Activated CD8-positive, alpha-beta T cell treated with anti-CD3 and anti-CD28 coated beads, Interleukin-2, amount 10 ng/mL, durations not matched to agents 7 days and 5 days (primary cell): ENCODE measurements at places on chromosomes 13 and 19. TPM values are rescaled to one million over a fixed set of nuclear protein-coding genes. Genes with fewer than 3 reads are reported as not detected.

DNA sequence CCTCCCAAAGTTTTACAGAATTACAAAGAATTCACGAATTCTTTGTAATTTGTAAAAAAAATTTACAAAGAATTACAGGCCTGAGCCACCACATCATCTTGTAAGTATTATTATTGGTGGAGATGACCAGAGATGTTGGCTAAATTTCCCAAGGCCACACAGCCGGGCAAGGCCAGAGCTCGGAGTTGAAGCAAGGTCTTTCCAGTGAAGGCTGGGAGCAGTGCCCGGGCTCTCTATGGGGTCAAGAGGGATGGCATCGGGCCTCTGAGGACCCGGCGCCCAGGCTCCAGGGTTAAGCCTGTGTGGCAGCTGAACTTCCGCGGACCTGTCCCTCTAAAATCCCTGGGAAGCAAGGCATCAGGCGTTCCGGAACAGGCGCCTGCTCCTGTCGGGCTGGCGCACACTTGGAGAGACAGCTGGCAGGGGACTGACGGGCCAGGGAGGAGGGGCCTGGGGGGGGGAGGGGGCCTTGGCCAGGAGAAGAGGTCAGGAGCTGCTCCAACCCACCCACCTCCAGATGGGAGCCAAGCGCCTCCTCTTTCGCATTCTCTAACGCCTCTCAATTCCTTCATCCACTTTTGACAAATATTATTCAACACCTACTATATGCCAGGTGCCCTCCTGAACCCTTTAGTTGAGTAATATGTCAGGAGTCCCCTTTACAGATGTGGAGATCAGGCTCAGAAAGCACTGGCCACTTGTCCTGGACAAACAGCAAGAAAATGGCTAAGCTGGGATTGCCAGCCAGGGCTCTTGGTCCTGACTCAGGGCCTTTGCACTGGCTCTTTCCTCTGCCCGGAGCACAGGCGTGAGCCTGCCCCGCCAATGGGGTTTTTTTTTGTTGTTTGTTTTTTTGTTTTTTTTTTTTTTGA lies 36.8 kb upstream of the SEMA6B start:
- no peak for DNase-seq
- peaks cover 35% of the 10 kb centered on the region for H3K27me3 ChIP-seq
- no peak overlapping the region for H3K27ac ChIP-seq
- H3K4me1 ChIP-seq: peaks cover 7% of the 10 kb centered on the region
- no peak overlapping the region for H3K4me3 ChIP-seq

DNA sequence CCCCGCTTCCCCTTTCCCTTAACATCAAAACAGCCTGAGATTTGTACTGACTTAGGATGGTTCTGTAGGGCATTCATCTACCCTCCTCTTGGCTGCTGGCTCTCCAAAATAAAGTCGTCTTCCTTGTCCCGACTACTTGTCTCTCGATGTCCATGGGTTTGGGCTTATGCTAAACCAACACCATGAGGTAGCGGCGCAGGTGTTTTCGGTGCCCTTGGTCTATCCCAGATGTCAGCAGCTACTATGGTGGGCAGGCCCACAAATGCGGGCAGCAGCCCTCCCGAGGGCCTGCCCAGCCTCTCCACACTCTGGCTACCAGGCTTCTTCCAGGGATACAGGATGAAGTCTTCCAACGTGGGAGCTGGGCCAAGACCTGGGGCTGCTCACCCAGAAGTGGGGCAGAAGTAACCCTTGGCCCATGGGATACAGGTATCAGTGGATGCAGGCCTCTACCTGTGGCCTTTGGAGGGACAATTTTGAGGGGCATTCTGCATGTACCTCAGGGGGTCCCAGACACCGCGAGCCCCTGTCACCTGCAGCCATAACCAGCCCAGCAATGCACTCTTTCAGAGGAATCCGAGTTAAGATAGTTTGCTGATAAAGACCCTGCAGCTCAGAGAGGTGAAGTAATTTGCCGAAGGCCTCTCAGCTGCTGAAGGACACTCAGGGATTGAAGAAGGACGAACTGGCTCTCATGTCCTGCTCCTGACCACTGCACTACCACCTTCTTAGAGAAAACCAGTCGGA lies 47.8 kb upstream of the VSTM2B start:
- no peaks in the 10 kb centered on the region for H3K4me1 ChIP-seq
- no peak overlapping the region for H3K27ac ChIP-seq
- no peak overlapping the region for H3K4me3 ChIP-seq

DNA sequence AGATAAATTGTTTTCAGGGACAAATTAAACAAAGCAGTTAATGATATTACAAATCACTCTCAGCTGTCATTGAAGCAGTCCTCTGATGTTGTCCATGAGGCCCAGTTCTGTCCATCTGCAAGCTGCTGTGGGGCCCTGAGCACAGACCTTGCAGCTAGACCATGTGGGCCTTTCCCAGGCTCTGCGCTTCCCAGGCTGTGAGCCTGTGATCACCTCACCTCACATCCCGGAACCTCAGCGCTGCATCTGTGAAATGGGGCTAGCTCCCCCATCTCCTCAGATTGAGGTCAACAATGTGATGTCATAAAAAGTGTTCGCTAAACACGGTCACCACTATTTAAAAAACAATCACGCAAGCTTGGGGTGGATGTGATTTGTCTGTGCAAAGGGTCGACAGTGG lies 51.9 kb upstream of the UQCRFS1 start:
- DNase-seq: no peak
- no peak overlapping the region for H3K27ac ChIP-seq
- no peaks in the 10 kb centered on the region for H3K4me1 ChIP-seq
- no peak overlapping the region for H3K4me3 ChIP-seq
- H3K27me3 ChIP-seq: peaks cover 7% of the 10 kb centered on the region
- H3K36me3 ChIP-seq: no peaks in the 10 kb centered on the region

- H3K27ac ChIP-seq: no peak overlapping the region
- H3K36me3 ChIP-seq: no peaks in the 10 kb centered on the region
Observed at GRCh38 chr19:5296457-5297271, 43.9 kb downstream of the PTPRS start.

DNA sequence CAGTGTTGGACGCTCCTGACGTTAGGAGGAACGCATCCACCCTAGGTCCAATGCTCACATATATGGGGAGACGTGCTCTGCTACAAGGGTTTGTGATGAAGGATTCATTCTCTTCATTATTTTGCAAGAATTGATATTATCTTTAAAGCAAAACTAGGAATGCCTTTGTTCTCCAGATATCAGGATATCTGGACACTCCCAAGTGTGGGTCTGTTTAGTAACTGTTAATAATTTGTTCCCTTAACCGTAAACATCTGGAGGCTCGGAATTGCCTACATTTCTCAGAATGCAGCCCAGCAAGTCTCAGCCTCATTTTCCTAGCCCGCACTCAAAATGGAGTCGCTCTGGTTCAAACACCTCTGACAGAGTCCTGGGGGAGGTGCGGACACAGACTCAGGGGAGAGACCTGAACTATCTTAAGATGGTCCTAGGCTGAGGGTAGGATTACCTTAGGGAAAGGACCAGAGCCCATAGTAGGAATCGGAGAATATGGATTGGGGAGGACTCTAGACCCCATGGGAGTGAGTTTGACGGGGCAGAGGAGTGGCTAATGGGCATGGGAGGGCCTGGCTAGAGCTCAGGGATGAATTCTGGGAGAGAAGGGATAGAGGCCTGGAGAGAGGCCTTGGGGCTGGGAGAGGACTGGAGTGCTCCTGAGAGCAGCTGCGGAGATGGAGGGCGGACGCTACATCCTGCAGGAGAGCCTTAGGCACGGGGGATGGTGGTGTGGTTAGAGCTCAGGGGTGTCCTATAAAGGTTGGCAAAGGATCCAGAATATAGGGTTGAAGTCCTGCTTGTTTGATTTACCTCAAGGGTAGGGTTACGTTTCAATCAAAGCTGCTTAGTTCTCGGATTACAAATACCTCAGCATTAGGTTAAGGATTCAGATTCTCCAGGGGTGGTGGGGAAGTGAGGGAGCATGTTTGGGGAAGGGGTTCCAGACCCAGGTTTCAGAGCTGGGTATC lies 43.2 kb downstream of the ZNF331 start:
- no peak overlapping the region for H3K4me3 ChIP-seq
- H3K4me1 ChIP-seq: no peaks in the 10 kb centered on the region
- H3K36me3 ChIP-seq: peaks cover 41% of the 10 kb centered on the region

DNA sequence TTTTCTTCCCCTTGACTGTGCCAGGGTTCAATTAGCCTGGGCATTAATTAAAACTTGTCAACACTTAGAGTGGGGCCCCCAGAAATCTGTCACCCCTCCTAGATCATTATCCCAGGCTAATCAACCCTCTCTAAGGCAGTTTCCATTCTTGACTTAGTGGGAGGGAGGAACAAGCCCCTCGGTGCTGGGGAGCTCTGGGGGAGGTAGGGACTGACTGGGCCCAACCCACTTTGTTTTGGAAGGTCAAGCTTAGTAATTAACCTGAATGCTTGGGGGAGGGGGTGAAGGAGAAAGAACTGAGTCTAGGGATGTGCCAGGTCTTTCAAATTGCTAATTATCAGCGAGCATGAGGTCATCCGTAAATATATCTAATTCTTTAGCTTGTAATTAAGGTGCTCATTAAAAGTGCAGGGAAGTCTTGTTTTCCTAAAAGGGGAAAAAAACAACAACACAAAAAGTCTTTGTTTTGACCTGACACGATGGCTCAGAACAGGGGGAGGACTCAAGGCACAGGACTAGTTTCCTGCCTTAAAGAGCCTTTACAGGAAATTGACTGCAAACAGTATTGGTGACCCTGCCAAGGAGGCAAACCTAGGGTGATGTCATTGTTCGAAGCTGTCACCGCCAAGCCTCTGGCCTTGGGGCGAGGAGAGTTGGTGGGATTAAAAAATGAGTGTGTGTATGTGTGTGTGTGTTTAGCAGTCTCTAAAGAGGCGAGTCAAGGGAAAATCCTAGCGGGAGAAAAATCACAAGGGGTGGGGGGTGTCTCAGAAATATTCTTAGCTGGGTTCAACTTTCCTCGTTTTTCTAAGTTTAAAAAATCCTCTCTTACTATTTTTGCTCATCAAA lies 19.4 kb downstream of the ACTN4 start:
- H3K4me3 ChIP-seq: peak overlapping the region; percentile 16
- DNase-seq: peak; percentile 64
- H3K4me1 ChIP-seq: peaks cover 96% of the 10 kb centered on the region

DNA sequence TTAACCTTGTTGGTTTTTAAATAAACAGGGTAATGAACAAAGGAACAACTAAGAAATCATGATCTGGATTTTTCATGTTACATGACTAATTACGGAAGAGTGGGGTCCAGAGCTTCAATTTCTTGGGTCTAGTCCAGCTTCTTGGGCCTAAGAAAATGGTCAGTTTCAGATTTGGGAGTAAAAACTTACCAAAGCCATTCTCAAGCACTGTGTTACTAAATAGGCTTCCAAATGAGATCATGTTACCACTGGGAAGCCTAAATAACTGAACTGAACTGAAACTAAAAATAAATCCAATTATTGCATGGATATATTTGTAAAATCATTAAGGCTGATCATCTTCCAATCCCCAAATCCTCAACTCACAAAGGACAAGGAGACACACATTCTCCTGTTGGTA lies 13.9 kb downstream of the TBC1D4 start:
- no peak overlapping the region for H3K27ac ChIP-seq
- H3K4me3 ChIP-seq: no peak overlapping the region
- no peaks in the 10 kb centered on the region for H3K36me3 ChIP-seq
- peaks cover 3% of the 10 kb centered on the region for H3K27me3 ChIP-seq
- no peak for DNase-seq
- no peaks in the 10 kb centered on the region for H3K4me1 ChIP-seq

DNA sequence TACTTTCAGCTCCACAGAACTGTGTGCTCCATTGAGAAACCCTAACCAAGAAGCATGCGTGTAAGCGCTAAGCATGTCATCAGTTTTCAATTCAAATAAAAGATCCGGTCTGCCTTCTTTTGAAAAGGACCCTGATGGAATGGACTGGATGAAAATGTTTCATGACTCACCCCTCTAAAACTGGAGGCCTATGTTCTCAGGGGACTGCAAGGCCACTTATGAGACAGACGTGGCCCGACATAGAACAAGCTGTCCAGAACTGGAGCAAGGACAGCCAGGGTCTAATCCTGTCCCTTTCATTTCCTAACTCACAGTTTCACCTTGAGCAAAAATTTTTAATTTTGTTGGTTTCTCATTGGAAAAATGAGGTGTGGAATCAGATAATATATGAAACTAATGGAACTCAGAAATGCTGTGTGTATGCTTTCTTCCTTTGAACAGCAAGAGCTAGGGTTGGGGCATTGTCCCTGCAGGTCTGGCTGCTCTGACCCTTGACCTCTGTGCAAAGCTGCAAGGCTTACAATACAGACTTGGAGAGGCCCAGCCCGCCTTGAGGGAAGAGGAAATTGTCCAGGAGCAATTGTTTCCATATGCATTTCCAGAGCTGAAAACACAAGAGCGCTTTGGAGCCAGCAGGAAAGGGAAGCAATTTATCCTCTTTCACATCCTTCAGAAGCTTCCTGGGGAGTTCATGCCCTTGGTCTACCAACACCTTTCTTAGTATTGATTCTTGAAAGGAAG lies 553.4 kb upstream of the KLF12 start:
- H3K36me3 ChIP-seq: no peaks in the 10 kb centered on the region
- no peaks in the 10 kb centered on the region for H3K27me3 ChIP-seq
- H3K4me1 ChIP-seq: no peaks in the 10 kb centered on the region
- H3K4me3 ChIP-seq: no peak overlapping the region
- no peak for DNase-seq

GRCh38 chr19:13585512-13585911 lies 79.2 kb upstream of the CACNA1A start:
- no peaks in the 10 kb centered on the region for H3K36me3 ChIP-seq
- DNase-seq: no peak
- no peaks in the 10 kb centered on the region for H3K27me3 ChIP-seq
- H3K4me1 ChIP-seq: no peaks in the 10 kb centered on the region
- no peak overlapping the region for H3K27ac ChIP-seq

DNA sequence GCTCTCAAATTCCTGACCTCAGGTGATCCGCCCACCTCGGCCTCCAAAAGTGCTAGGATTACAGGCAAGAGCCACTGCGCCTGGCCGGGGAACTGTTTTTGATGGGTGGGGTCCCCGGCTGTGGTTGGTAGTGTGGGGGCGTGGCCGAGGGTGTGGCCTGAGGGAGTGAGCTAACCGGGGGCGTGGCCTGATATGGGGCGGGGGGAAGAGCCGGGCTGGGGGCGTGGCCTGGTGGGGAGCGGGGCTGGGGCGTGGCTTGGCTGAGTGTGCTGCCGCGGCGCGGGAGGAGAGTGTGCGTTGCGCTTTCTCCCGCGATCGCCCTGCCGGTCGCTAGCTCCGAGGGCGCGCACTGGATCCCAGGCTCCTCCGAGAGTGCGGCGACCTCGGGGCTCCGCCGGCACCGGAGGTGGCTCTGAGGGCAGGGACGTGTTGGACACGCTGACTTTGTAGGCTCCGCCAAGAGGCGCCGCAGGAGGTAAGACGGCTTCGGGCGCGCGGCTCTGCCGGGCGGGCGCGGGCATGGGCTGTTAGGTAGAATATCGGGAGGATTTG lies at the start of gene SPATA13:
Gene SPATA13, plus strand, starts transcription at position 263 of the 552 bp plus-strand sequence. CDS start 62,210 bp downstream, outside the sequence.
- peaks cover 2% of the 10 kb centered on the region for H3K36me3 ChIP-seq
- peak within 1 kb of the TSS; percentile 82 for H3K27ac ChIP-seq
- peaks cover 40% of the 10 kb centered on the region for H3K4me1 ChIP-seq
- peak within 1 kb of the TSS; percentile 88 for H3K4me3 ChIP-seq

GRCh38 chr13:26829716-26830115 lies 69.1 kb upstream of the GPR12 start:
- no peak for DNase-seq
- H3K36me3 ChIP-seq: no peaks in the 10 kb centered on the region
- no peak overlapping the region for H3K27ac ChIP-seq
- peaks cover 4% of the 10 kb centered on the region for H3K27me3 ChIP-seq
- H3K4me3 ChIP-seq: no peak overlapping the region

The TMEM150B gene
- 0.26 TPM for total RNA-seq

The VSTM1 gene
- not detected for total RNA-seq

The NTN5 gene
- total RNA-seq: 0.55 TPM
